ENCODE measurements at places on chromosomes 11 and 22. TPM values are rescaled to one million over a fixed set of nuclear protein-coding genes. Genes with fewer than 3 reads are reported as not detected.

- no peak overlapping the region for H3K4me3 ChIP-seq
- H3K36me3 ChIP-seq: peaks cover 3% of the 10 kb centered on the region
- no peak for DNase-seq
- H3K27ac ChIP-seq: no peak overlapping the region
- H3K4me1 ChIP-seq: peaks cover 23% of the 10 kb centered on the region
Measured at GRCh38 chr11:66473608-66474515, 6.4 kb upstream of the DPP3 start.

GRCh38 chr11:19786644-19787043, 74.0 kb downstream of the NAV2 start:
- no peaks in the 10 kb centered on the region for H3K27me3 ChIP-seq
- H3K4me1 ChIP-seq: peaks cover 5% of the 10 kb centered on the region
- no peaks in the 10 kb centered on the region for H3K36me3 ChIP-seq
- H3K4me3 ChIP-seq: no peak overlapping the region
- H3K27ac ChIP-seq: no peak overlapping the region

The AMPD3 gene
- 2.2 TPM for total RNA-seq

The LINC01488 gene
- not detected for total RNA-seq

The TREH gene
- total RNA-seq: not detected

DNA sequence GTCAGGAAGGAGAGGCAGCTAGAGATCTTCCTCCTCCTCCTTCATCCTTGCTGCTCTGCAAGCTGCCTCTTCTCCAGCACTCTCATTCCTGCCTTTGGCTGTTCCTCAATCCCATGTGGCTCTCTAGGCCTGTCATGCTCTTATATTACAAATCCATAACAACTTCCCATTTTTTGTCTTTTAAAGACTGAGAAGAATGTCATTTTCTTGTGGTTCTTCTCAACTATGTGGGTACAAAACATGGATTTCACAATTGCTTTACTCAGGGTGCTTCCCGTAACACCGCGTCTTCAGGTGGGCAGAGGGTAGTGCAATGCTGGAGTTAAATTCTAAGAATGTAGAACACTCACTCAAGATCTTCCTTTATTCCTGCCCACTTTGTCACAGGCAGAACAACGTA, 6.8 kb upstream of the CAT start:
- H3K27me3 ChIP-seq: no peaks in the 10 kb centered on the region
- DNase-seq: no peak
- no peak overlapping the region for H3K4me3 ChIP-seq
- H3K4me1 ChIP-seq: no peaks in the 10 kb centered on the region

GRCh38 chr22:25780673-25781072, 38.7 kb downstream of the MYO18B start:
- H3K27ac ChIP-seq: no peak overlapping the region
- peaks cover 2% of the 10 kb centered on the region for H3K4me1 ChIP-seq
- H3K36me3 ChIP-seq: no peaks in the 10 kb centered on the region
- peaks cover 2% of the 10 kb centered on the region for H3K27me3 ChIP-seq

DNA sequence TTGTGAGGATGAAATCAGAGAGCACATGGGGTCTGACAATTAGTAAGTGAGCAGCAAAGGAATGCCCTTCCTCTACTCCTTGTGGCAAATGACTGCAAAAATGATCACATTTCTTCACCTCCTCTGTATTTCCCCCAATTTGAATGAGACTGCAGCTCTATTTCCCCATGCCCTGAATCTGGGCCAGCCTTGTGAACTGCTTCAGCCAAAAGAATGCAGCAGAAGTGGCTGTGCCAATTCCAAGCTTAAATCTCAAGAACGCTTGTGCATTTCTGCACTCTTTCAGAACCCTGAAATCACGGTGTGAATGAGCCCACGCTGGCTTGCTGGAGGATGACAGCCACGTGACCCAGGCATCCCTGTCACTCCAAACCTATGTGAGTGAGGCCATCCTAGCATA, 9.9 kb downstream of the SLC43A3 start:
- H3K36me3 ChIP-seq: peaks cover 28% of the 10 kb centered on the region
- DNase-seq: no peak
- H3K4me3 ChIP-seq: no peak overlapping the region

- no peaks in the 10 kb centered on the region for H3K36me3 ChIP-seq
- DNase-seq: no peak
- no peaks in the 10 kb centered on the region for H3K27me3 ChIP-seq
Measured at GRCh38 chr11:47394322-47395222, 13.8 kb upstream of the SLC39A13 start.

The FAT3 gene
- total RNA-seq: 39.2 TPM

The DDX25 gene
- total RNA-seq: 2.3 TPM

DNA sequence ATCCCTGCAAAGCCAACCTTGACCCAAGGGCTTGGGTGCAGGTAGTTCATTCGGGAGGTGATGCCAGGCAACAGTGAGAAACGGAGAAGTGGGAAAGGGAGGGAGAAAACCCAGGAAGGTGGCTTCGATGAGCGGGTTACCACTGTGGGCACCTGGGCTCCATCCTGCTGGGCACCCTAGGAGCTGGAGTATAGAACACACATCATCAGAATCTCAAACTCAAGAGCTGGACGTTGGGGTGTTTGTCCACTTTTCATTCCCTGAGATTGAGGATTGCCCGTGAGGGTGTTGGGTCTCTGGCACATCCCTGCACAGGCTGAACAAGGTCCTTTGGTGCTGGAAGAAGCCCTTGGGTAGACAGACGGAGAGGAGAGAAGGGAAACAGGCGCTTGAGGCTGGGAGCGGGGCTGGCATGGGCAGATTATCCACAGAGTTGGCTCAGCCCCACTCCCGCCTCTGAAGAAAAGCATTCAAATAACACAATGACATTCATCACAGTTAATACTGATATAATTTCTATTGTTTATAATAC, 70.4 kb downstream of the LRRC32 start:
- H3K4me3 ChIP-seq: no peak overlapping the region
- no peak overlapping the region for H3K27ac ChIP-seq
- no peaks in the 10 kb centered on the region for H3K36me3 ChIP-seq
- H3K27me3 ChIP-seq: no peaks in the 10 kb centered on the region
- no peak for DNase-seq
- H3K4me1 ChIP-seq: peaks cover 3% of the 10 kb centered on the region

DNA sequence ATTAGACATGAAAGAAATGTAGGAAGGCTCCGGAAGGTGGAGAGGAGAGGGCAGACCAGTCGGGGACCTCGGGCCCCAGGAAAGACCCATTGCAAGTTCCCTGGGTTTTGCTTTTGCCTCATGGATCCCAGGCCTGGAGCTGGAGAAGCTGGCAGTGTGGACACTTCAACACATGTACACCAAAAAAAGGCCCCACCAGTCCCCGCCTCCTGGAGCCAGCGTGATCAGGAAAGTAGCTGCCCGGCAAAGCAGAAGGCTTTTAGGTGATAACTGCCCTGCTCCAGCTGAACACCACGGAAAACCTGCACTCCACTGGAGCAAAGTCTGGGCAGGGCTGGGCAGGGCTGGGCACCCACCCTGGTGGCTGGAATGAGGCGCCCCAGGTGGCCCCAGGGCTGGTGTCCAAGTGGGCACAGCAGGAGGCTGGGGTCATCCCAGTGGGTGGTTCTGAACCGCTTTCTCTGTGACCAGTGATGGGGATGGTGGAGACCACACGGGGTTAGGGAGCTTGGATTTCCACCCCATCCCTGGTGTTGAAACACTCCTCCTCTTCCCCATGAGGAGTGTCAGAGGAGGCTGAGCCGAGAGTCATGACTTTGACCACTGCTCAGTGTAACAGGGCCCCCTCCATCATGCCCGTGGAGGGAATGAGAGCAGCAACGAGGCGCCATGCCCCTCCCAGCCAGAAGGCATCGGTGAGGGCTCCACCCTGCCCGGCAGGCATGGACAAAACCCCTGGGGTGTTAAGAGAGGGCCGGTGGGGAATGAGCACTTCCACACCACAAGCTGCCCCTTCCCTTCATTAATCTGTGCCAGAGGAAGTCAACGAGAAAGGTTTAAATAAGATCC, 16.9 kb upstream of the MUC5AC start:
- H3K4me1 ChIP-seq: peaks cover 19% of the 10 kb centered on the region
- no peak for DNase-seq
- H3K36me3 ChIP-seq: peaks cover 10% of the 10 kb centered on the region
- no peak overlapping the region for H3K4me3 ChIP-seq

GRCh38 chr11:110450246-110450645, 20.5 kb downstream of the FDX1 start:
- H3K4me1 ChIP-seq: peaks cover 4% of the 10 kb centered on the region
- H3K27ac ChIP-seq: no peak overlapping the region
- no peak for DNase-seq
- no peaks in the 10 kb centered on the region for H3K27me3 ChIP-seq

The FAM227A gene
- total RNA-seq: 7.3 TPM

- no peak overlapping the region for H3K27ac ChIP-seq
- DNase-seq: no peak
Measured at GRCh38 chr22:43722444-43722843, 89.7 kb downstream of the EFCAB6 start.

The CABP4 gene
- total RNA-seq: not detected

GRCh38 chr11:79980916-79981315, 540.1 kb upstream of the TENM4 start:
- no peaks in the 10 kb centered on the region for H3K27me3 ChIP-seq
- no peaks in the 10 kb centered on the region for H3K36me3 ChIP-seq

GRCh38 chr11:131947511-131947910, 577.1 kb downstream of the NTM start:
- H3K27me3 ChIP-seq: no peaks in the 10 kb centered on the region
- no peaks in the 10 kb centered on the region for H3K4me1 ChIP-seq
- H3K4me3 ChIP-seq: no peak overlapping the region
- H3K36me3 ChIP-seq: no peaks in the 10 kb centered on the region

The CCDC85B gene
- total RNA-seq: 29.4 TPM

- H3K27me3 ChIP-seq: peaks cover 59% of the 10 kb centered on the region
- no peak overlapping the region for H3K27ac ChIP-seq
- no peak for DNase-seq
- H3K4me1 ChIP-seq: peaks cover 12% of the 10 kb centered on the region
- no peak overlapping the region for H3K4me3 ChIP-seq
Measured at GRCh38 chr11:71150859-71151258, 101.5 kb downstream of the SHANK2 start.

- no peak overlapping the region for H3K4me3 ChIP-seq
- no peaks in the 10 kb centered on the region for H3K4me1 ChIP-seq
- H3K27me3 ChIP-seq: no peaks in the 10 kb centered on the region
Measured at GRCh38 chr11:68146010-68146540, 24.9 kb upstream of the CHKA start.

- H3K4me3 ChIP-seq: no peak overlapping the region
- no peaks in the 10 kb centered on the region for H3K27me3 ChIP-seq
- DNase-seq: peak; percentile 30
- H3K36me3 ChIP-seq: no peaks in the 10 kb centered on the region
Measured at GRCh38 chr11:13210424-13210823, 67.2 kb upstream of the BMAL1 start.

GRCh38 chr11:112844517-112844916, 116.7 kb upstream of the NCAM1 start:
- H3K4me1 ChIP-seq: peaks cover 13% of the 10 kb centered on the region
- H3K4me3 ChIP-seq: no peak overlapping the region
- no peaks in the 10 kb centered on the region for H3K36me3 ChIP-seq
- DNase-seq: no peak
- peak overlapping the region; percentile 32 for H3K27ac ChIP-seq
- no peaks in the 10 kb centered on the region for H3K27me3 ChIP-seq

GRCh38 chr11:92580908-92581307, 356.3 kb downstream of the FAT3 start:
- no peaks in the 10 kb centered on the region for H3K36me3 ChIP-seq
- peaks cover 3% of the 10 kb centered on the region for H3K27me3 ChIP-seq
- no peak overlapping the region for H3K4me3 ChIP-seq
- no peak for DNase-seq
- no peaks in the 10 kb centered on the region for H3K4me1 ChIP-seq

GRCh38 chr11:44671234-44671633, 55.5 kb upstream of the TSPAN18 start:
- no peak overlapping the region for H3K4me3 ChIP-seq
- no peak for DNase-seq
- no peaks in the 10 kb centered on the region for H3K36me3 ChIP-seq
- peaks cover 9% of the 10 kb centered on the region for H3K4me1 ChIP-seq

DNA sequence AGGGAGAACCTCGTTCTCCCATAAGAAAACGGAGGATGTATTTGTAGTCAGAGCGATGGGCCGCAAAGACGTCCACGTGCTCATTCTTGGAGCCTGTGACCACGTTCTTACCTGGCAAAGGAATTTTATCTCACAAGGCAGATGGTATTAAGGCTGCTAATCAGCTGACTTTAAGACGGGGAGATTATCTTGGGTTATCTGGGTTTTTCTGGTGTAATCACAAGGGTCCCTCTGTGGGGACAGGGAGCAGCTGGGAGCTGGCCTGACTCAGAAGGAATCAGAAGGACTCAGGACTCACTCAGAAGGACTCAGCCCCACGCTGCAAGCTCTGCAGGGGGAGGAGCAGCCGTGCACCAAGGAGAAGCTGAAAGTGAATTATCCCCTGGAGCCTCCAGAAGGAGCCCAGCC, 7.5 kb upstream of the SIGIRR start:
- H3K4me3 ChIP-seq: no peak overlapping the region
- no peaks in the 10 kb centered on the region for H3K36me3 ChIP-seq
- no peak overlapping the region for H3K27ac ChIP-seq

GRCh38 chr11:75326439-75326810, 25.0 kb downstream of the ARRB1 start:
- H3K27ac ChIP-seq: no peak overlapping the region
- H3K4me3 ChIP-seq: no peak overlapping the region
- peaks cover 37% of the 10 kb centered on the region for H3K4me1 ChIP-seq

DNA sequence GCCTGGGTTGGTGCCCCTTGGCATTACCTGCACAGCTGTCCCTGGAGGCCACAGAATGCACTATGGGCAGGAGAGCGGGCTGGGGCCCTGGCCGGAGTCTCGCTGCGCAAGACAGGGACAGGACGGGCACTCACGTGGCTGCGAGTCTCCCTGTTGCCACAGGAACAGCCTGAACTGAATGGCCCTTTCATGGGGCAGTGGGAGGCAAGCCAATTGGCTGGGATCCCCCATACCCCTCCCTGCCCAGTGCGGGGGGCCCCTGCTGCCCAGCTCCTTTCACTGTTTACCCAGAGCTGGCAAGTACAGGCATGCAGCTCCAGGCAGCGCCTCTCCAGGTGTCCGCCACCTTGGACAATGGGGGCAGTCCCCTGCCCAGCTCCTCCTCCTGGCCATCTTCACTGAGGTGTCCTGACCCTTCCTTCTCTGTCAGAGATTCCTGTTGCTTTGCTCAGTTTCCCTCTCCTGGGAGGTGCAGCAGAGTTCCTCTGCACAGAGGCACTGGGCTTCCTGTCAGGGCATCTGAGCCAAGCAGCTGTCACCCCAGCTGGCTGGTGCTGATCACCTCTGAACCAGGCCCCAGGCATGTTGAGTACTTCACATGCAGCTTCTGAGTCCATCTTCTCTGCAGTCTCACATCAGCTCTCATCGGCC, 5.2 kb downstream of the USP2 start:
- H3K4me3 ChIP-seq: peak overlapping the region; percentile 64
- peak overlapping the region; percentile 75 for H3K27ac ChIP-seq
- H3K4me1 ChIP-seq: peaks cover 42% of the 10 kb centered on the region
- DNase-seq: peak; percentile 37
